ENCODE measurements at places on chromosomes 5 and 9. TPM values are rescaled to one million over a fixed set of nuclear protein-coding genes. Genes with fewer than 3 reads are reported as not detected.

The SLC2A6 gene
- total RNA-seq = 2.8 TPM

The ADAMTS19 gene
- total RNA-seq = 0.75 TPM

The BARX1 gene
- total RNA-seq = 0.17 TPM

The PPIP5K2 gene
- total RNA-seq = 90.6 TPM

The OSTF1 gene
- 40.6 TPM for total RNA-seq

The GMCL2 gene
- total RNA-seq = not detected

The HTR4 gene
- 15.0 TPM for total RNA-seq

GRCh38 chr5:115561176-115561575, 16.6 kb upstream of the FEM1C start:
- DNase-seq = no peak

DNA sequence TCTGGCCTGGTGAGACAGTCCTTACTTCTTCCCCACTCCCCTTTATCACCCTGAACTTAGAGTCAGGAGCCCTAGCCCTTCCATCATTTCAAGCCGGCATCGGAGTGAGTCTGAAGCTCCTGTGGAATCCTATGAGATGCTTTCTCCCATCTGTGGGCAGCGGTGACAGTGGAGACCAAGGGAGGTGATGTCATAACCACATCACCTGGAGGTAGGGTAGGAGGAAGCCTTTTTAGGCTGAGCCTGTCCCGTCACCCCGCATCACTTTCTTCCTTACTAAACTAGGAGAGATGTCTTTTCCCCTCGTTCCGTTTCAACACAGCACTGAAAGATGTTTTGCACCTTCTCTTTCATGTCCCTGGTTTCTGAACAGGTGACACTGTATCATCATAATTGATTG, 124.1 kb upstream of the WWC1 start:
- no peak for DNase-seq

GRCh38 chr9:131635285-131635684, 90.0 kb downstream of the PRRT1B start:
- DNase-seq = peak; percentile 92

DNA sequence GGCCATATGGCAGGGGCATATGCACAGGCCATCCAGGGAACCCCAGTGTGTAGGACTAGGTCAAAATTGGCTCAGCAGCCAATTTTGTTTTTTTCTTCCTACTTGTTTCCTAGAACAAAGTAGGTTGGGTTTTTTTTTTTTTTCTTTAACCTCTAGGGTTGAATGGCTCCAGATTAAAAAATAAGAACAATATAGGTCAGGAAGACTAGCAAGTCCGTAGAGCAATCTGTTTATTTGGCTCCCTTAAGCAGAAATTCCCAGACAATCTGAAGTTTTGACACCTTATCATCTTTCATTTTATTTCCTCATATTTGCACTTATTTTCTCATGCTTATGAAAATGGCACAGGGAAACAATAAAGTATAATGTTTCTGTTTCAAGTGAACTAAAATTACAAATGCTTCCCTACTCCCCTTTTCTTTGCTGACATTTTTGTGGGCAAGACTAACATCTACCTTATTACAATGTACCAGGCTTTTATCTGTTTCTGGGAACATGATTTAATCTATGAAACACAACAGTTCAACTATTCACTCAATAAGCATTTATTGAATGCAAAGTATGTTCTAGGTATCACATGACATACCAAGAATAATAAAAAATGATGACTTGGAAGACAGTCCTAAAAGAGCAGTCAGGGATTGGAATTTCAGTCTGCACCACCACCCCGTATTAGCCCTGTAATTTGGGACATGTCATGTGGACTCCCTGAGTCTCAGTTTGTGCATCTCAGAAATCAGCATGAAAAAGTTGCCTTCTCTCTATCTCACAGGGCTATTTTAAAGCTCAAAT, 30.5 kb downstream of the TLR4 start:
- no peak for DNase-seq

- DNase-seq = no peak
Observed at GRCh38 chr5:173309731-173310130, 18.5 kb downstream of the STC2 start.

DNA sequence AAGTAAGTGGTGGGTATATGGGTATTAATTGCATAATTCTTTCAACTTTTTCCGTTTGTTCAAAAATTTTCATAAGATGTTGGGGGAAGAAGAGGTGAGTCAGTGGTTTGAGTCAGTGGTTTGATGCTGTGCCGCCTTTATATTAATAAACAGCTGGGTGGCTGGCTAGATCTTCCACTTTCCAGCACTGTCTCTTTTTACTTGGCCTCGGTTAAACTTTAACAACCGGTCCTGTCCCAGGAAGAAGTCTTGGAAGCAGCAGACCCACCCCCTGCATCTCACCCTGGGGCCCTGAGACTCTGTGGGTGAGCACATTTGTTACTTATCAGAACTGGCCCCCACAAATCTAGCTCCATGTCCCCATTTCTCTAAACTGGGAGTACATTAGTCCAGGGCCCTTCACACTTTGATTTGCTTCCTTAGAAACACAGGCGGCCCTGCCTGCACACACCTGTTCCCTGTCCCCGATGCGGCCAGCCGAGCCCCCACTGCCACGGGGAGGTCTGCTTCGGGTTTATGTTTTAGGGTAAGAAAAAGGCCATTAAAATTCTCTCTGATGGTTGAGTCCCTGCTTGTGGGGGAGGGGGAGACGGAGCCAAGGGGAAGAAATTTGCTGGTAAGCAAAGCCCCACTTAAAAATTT, 90.7 kb downstream of the PTCH1 start:
- no peak for DNase-seq

DNA sequence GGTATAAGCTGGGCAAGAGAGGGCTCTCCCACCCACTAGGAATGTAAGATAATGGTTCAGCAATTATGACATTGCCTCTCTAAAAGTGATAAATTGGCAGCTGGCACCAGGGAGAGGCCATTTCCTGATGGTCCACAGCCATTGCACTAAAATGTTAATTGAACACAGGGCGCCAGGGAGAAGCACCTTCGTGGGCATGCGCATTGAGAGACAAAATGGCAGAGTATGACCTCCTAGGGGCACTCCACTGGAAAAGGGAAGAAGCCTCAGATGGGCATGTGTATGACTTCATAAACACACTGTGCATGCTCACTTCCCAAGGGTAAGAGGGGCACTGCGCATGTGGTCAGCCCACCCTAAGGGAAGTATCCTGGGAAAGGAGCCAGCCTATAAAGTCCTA, 419.2 kb downstream of the AGTPBP1 start:
- DNase-seq = no peak

- DNase-seq = no peak
Observed at GRCh38 chr5:157965040-157965678, 106.2 kb upstream of the CLINT1 start.

- peak; percentile 63 for DNase-seq
Observed at GRCh38 chr9:129889122-129889940, 54.1 kb downstream of the USP20 start.

DNA sequence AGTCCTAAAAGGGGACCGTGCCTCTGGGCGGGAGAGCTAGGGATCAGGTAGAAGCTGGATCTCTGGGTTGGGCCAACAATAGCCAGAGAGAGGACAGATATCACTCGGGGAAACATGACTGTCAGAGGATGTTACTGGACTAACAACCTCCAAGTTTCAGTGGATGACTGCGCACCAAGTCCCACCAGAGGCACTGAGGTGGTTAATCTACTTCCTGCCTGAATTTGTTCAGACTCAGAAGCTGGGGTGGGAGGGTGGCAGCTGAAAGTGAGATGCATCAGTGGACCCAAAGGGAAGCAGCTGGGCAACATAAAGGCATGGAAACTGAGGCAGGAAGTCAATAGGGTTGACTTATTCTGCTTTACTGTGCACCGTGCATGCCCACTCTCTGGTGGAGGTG, 130.1 kb upstream of the SLC44A1 start:
- DNase-seq = no peak

DNA sequence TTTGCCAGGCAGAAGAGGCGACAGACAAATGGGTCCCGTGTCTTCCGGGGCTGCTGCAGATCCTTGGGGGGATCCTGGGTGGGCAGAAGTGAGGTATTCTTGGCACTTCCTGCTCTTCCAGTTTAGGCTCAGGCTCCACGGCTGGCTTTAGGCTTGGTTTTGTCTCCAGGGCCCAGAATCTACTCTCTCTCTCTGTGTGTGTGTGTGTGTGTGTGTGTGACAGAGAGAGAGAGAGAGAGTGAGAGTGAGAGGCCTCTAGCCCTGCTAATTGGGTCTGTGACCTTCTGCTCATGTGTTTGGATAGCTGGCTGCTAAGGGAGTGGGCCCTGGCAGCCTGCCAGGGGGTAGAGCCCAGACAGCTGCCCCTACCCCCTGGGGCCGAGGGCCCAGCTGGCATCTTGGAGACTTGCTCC, 39.3 kb downstream of the CRB2 start:
- no peak for DNase-seq
